Fibroblast of villous mesenchyme (primary cell): ENCODE measurements at places on chromosomes 7 and 10.

- DNase-seq: peak; percentile 41
These were observed 1.1 kb upstream of the KBTBD2 start for GRCh38 chr7:32892521-32893206.

DNA sequence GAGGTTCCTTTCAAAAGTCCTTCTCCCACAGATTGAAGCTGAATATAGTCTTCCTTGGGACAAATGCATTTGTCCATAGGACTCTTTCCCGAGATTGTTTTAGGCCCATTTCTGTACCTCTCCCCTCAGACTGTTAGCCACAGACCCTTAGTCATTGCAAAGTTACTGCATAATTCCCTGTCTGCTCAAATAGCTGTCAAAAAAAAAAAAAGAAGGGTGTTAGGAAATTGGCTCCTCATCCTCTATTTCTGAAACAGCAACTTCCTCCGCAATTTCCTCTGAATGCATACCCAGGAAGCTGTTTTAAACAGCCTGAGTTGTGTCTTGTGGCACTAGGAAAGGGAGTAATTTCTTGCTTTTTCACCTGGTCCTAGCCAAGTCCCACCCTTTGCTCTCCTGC, 5.4 kb downstream of the LRRC4 start:
- no peak for DNase-seq

GRCh38 chr7:95225301-95225700, 99.0 kb downstream of the PON1 start:
- no peak for DNase-seq

- DNase-seq: no peak
These were observed 118.1 kb downstream of the TPST1 start for GRCh38 chr7:66323114-66323796.

GRCh38 chr10:6738112-6738768, 158.2 kb upstream of the PRKCQ start:
- peak; percentile 75 for DNase-seq

- DNase-seq: no peak
These were observed 67.2 kb downstream of the ATAD1 start for GRCh38 chr10:87750817-87751216.

- no peak for DNase-seq
These were observed 29.8 kb upstream of the ING3 start for GRCh38 chr7:120920591-120921274.

GRCh38 chr7:4998910-4999309, 39.9 kb upstream of the MMD2 start:
- no peak for DNase-seq

GRCh38 chr10:8006274-8006999, 48.1 kb upstream of the GATA3 start:
- DNase-seq: no peak

GRCh38 chr7:136617176-136617575, 251.3 kb upstream of the CHRM2 start:
- DNase-seq: no peak

- no peak for DNase-seq
These were observed 42.6 kb downstream of the SRPK2 start for GRCh38 chr7:105346138-105346537.

DNA sequence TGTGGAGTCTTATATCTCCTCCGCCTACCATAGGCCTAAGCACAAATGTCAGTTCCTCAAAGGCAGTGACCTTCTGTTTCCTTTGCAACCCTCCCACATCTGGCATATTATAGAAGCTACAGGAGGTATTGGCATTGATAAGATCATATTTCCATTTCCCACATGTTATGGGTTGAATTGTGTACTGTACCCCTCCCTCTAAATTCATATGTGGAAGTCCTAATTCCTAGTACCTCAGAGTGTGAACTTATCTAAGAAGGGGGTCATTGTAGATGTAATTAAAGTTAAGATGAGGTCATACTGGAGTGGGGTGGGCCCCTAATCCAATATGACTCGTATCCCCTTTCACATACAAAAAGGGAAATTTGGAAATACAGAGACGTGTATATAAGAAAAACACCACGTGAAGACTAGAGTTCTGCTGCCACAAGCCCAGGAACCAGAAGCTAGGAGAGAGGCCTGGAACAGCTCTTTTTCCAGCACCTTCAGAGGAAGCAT, 6.1 kb upstream of the LAMB4 start:
- no peak for DNase-seq

DNA sequence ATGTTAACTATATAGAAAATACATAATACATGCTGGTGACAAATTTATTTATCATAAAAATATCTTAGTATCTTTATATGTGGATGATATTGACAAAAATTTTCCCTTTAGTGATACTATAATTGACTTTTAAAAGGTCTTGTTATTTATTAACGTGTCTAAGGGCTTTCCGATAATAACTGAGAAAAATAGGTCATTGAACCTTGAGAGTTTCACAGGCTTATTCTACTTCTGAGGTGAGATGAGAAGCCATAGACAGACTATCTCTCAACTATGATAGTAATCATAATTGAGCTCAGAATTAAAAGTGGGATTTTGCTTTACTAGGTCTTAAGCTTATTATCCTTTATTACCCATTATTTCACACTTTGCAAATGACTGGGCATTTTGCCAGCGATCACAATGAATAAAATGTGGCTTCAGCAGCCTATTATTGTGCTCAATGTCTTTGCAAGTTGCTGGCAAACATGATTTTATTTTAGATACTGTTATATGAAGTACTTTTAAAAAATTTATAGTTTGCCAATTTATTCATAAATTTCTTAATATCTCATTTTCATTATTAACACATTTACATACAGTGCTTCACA, 574.5 kb downstream of the ZWINT start:
- no peak for DNase-seq
